ENCODE measurements at places on chromosomes 3 and 15. TPM values are rescaled to one million over a fixed set of nuclear protein-coding genes. Genes with fewer than 3 reads are reported as not detected.

GRCh38 chr15:57190208-57190607 is 186.1 kb upstream of the CGNL1 start:
- DNase-seq, result no peak

TMEM40 gene
- 12.2 TPM for polyA plus RNA-seq

TSEN2 gene
- not detected for polyA plus RNA-seq

GRCh38 chr3:189839576-189839975 is 208.4 kb downstream of the TP63 start:
- DNase-seq, result no peak

DNA sequence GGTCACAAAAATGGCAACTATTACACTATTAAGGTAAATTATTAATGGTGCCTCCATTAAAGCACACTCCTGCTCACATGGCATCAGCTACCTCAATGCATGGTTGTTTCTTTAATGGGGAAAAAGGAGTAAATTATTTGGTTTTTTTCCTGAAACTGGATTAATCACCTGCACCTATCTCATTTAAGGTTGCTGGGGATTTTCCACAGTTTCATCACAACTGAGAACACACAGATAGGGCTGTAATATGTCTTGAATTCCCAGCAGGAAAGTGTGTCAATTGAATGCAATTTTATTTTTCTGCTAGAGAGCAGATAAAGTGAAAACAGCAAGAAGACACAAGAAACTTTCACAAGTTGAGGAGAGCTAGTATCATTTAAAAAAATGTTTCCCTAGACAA is 36.4 kb downstream of the RFTN1 start:
- no peak for DNase-seq

Measured in muscle of arm (tissue), 14 donors.